Stimulated activated CD4-positive, alpha-beta T cell treated with anti-CD3 and anti-CD28 coated beads, TNF-alpha, amount 100 ng/mL, for 24 hours (primary cell): ENCODE measurements at places on chromosomes 7 and 10.

DNA sequence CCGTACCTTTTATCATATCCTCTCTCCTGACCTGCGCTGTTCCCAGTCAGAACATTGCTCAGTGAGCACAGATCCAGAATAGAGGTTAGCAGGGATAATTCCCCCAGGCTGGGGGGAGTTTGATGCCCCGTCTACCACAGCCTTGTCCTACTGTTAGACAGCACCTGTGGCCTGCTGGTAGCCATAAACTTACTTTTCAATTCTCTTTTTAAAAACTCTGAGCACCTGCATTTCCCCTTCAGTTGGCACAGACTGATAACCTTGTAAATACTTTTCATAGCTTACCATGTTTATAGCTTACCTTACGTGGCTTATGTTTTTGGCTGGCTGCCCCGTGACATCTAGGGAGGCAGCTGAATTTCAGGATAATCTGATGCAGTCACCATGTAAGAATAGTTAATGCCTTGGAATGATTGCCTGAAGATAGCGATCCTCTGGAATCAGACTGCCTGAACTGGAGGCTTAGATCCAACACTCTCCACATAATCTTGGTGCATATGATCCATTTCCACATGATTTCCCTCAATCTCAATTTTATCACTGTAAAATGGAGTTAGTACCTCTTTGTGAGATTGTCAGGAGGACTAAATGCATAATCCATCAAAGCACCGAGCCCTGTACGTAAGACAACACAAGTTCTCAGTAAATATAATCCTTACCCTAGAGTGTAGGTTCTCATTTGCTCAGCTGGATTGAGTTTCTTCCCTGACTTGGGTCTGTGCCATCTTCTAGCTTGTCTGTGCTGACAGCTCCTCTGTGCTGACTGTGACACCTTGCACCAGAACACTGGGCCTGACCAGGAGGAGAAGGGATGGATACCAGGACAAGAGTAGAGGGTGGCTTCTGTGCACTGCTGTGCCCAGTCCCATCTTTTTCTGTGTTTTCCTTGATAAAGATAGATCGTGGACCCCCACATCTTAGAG lies 111.7 kb upstream of the GJD4 start:
- no peak for DNase-seq

- DNase-seq: no peak
Observed at GRCh38 chr7:17159500-17160037, 138.9 kb upstream of the AHR start.

- DNase-seq: no peak
Observed at GRCh38 chr7:43849047-43849446, 20.3 kb downstream of the MRPS24 start.

GRCh38 chr7:94351703-94352102 lies 43.0 kb upstream of the COL1A2 start:
- no peak for DNase-seq

- DNase-seq: no peak
Observed at GRCh38 chr7:130367088-130367755, 13.1 kb upstream of the CPA1 start.

- no peak for DNase-seq
Observed at GRCh38 chr10:33460505-33461294, 126.2 kb upstream of the NRP1 start.

GRCh38 chr10:29482591-29483431 lies 152.0 kb downstream of the SVIL start:
- DNase-seq: no peak

DNA sequence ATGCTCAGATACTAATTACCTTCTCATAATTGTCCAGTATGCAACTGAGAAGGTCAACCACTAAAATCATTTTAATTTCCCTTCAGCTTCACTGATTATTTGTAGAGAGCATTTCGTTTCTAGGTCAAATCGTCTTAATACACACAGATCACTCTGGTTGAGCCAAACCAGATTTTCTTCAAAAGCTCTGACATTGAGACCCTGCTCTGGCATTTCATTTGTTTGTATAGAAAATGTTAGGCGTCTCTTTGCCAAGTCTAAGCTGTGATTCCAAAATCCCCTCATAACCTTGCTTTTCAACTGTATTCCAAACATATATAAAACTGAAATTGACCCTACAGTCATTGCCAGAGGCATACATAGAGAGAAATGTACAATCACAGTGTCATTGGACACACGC lies 520.0 kb downstream of the CNTNAP2 start:
- no peak for DNase-seq

DNA sequence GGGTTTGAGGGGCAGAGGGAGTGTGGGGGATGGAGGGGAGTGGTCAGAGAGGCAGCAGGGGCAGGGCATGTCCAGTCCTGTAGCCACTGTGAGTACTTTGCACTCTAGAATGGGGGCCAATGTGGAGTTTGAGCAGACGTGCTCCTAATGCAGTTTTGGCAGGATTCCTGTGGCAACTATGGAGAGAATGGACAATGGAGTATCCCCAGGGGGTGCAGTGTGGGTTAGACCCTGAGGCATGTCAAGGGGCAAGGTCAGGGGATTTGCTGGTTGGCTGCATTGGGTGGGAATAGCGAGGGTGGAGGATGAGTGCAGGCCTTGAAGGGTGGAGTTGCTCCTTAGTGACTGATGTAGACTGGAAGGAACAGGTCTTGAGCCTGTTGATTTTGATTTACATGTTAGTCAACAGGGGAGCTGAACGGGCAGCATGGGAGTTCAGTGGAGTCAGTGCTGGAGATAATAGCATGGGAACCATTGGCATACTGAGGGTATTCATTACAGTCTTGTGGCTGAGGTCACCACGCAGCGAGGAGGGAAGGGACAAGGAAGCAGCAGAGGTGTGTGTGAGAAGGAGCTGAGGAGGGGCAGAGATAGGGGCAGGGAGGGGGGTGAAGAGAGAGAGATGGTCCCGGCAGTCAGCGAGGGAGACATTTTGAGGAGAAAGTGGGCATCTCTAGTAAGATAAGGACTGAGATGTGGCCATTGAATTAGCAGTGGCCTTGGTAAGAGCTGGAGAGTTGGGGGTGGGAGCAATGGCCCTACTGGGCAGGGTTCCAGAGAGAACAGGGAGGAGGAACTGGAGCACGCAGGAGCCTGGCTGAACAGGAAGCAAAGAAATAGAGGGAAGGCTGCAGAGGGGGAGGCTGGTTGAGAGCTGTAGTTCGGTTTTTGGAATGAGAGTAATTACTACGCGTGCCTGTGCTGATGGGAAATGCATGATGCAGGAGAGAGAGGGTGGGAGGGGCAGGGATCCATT lies 112.7 kb downstream of the CCNY start:
- DNase-seq: no peak

DNA sequence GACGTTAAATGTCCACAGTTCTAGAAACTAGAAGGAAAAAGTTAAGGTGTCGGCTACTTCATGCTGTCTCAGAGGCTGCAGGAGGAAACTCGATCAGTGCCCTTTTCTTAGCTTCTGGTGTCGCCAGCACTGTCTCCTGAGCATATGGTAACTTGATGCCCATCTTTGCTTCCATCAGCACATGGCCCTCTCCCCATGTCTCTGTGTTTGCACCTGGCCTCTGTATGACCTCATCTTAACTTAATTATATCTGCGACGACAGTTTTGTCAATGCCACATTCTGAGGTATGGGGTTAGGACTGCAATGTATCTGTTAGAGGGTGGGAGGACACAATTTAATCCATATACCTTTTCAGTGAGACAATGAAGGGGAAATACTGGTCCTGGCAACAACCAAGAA lies 449.9 kb downstream of the POM121L12 start:
- DNase-seq: no peak

DNA sequence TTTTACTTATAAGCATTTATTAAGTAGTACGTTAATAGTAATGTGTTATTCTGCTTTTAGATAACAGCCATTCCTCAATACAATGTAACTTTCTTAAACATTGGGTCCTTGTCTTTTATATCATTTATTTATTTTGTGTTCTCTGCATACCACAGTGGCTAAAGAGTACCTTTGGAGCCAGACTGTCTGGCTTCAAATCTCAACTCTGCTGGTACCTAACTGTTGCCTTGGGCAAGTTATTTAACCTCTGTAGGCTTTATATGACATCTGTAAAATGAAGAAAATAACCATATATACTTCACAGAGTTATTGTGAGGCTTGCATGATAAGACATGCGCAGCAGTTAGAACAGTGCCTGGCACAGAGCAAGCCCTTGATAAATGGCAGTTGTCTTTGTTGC lies 397.6 kb downstream of the MDFIC start:
- no peak for DNase-seq

- DNase-seq: no peak
Observed at GRCh38 chr7:149860821-149861727, 12.7 kb upstream of the ATP6V0E2 start.

DNA sequence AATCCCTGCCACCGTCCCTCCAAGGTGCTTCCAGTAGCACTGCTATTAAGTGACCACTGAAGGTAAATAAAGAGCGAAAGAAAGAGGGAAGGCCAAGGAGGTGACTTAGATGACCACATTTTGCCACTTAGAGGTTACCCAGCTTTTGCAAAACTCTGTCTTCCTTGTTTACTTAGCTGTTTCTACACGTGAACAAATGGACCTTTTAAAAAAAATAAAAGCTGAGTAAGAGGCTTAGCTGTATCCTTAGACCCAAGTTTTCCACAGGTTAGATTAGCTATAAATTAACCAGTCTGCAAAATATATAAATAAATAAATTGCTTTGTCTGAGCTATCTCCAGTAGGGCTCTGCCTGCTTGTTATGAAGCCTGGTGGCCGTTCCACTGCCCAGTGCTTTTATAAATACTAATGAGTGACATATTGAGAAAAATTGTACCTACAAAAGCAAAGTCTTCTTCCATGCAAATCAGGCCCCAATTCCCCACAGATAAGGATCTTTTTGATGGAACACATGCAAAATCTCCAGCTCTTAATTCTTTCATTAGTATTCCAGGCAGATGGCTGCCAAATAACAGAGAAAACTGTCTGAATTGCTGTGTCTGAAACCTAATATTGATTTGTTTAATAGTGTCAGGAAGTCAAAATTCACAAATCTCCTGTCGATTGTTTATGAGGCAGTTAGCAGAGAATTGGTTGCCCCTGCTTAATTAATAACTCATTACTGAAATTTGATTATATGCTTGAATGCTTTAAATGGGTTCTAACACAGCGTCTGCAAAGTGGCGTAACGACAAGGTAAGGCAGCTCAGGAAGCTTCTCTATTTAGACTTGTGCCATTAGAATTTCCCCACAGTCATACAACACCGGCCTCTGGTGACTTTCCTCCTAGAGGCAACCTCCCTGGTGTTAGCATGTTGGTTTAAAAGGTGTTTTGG lies 176.7 kb downstream of the EMX2 start:
- no peak for DNase-seq

DNA sequence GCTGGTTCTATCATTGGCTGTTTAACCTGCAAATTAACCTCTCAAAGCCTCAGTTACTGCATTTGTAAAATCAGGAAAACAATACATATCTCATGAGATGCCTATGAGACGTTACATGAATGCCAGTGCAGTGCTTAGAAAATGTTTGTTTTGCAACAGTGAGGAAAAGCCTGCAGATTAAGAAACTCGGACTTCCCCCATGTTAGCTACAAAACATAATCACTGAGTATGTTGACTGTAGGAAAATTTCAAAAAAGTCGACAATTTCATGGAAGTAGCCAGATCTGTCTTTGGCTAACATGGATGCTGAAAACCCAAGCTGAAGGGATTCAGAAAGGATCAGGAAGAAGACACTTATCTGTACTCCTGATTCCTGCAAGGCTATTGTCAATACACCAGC lies 121.4 kb downstream of the TRIL start:
- DNase-seq: no peak

DNA sequence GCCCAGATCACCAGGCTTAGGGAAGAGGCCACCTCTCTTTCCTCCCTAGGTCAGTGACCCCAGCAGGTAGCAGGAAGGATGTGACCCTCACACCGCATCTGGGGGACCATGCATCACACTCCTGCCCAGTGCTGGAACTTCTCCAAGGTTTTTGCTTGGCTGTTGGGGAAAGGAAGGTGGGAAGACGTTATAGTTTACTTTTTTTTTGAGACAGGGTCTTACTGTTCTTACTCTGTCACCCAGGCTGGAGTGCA lies 8.6 kb downstream of the ZCCHC24 start:
- no peak for DNase-seq

DNA sequence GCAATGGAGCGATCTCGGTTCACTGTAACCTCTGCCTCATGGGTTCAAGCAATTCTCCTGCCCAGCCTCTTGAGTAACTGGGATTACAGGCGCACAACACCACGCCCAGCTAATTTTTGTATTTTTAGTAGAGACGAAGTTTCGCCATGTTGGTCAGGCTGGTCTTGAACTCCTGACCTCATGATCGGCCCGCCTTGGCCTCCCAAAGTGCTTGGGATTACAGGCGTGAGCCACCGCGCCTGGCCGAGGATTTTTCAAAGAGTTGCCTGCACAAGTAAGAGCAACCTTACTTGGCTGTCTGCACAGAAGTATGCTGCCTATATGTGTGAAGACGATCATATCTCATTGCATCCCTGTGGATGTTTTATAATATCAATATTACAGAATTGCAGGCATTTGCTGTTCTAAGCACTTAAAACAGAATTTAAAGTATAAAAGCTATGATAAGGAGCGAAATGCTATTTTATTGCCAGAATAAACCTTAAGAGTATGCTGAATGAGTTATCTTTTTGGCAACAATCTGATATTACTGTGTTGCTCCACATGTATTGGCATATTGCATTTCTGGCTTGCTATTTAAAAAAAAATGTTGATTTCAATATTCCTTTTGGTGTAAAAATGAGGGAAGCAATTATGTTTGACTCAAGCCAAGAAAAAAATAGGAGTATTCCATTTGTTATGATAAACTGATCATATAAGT lies 379.4 kb upstream of the SEMA3D start:
- DNase-seq: no peak

GRCh38 chr7:129163875-129164544 lies 19.5 kb downstream of the TSPAN33 start:
- no peak for DNase-seq

- no peak for DNase-seq
Observed at GRCh38 chr7:45401851-45402250, 172.3 kb upstream of the ADCY1 start.

GRCh38 chr7:34013421-34013820 lies 108.1 kb downstream of the BMPER start:
- no peak for DNase-seq

- no peak for DNase-seq
Observed at GRCh38 chr7:131637859-131638258, 81.4 kb upstream of the PODXL start.
